ENCODE measurements at places on chromosomes 12 and 14.

- DNase-seq = no peak
These were observed 102.7 kb downstream of the PAPLN start for GRCh38 chr14:73339846-73340595.

DNA sequence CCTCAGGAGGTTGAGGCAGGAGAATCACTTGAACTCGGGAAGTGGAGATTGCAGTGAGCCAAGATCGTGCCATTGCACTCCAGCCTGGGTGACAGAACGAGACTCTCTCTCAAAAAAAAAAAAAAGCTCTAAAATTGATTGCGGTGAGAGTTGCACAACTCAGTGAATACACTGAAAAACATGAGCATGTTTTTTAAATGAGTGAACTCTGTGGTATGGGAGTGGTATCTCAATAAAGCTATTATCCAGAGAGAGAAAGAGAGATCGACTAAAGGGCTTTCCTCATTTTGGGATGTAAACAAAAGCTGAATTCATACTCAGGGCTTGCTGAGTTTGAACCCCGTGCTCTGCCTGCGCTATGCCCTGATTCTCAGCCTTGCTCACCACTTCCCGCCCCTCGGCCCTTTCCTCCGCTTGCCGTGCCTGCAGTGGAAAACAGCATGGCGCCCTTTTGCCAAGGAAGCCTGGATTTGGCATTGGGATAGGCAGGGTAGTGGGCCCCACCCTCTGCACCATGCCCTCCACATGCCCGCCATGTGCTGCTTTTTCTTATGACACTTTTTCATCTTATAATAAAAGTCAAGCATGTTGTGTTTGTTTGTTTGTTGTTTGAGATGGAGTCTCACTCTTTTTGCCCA, 102.5 kb downstream of the LGMN start:
- DNase-seq = no peak

DNA sequence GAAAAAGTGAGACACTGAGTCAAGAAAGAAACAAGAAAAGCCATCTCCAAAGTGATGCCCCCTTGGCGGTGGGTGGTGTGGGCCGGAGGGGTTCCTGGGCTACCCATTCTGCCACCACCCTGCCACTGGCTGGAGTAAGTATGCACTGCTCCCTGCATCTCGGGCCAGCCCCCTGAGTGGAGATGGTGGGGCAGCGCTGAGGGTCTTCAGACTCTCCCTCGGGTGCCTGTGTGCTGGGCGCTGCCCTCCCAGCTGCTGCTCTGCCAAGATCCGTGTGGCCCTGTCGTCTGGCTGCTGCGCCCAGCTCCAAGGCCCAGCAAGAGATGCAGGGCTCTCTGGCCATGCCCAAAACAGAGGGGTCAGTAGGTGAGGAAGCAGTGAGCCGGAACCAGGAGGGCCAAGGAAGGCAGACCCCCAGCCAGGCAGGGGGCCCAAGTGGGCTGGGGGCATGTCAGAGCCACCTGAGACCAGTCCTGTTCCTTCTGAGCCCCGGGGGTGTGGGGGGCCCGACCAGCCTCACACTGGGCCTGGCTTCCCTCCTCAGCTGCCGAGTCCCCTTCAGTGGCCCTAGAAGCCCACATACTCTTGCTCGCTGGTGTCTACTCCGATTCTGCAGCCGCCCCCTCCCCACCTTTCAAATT, 5.2 kb downstream of the GPR132 start:
- DNase-seq = no peak

DNA sequence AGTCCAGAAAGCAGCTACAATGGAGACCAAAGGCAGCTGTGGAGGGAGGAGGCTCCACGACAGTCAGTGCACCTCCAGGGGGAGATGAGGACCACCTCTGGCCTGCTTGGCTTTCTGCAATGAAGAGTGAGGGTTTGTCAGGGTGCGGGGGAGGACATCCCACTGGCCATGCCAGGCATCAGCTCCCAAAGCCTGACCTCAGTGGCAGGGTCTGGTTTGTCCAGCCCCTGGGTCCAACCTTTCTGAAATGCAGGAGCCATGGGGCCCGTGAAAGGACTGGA, 35.2 kb downstream of the SLC6A12 start:
- no peak for DNase-seq

DNA sequence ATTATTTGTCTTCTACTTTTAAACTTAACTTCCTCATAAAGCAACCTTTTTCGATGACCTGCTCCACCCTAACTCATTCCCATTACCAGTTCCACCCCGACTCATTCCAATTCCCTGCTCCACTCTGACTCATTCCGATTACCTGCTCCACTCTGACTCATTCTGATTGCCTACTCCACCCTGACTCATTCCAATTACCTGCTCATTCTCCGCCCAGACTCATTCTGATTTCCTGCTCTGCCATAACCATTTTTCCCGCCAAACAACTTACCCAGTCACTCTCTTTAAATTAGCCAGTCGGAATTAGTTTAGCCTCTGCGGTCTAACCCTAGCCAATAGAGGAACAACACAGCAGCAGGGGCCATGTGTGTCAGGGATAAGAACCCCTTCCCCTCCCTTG, 249.1 kb downstream of the DPY19L2 start:
- peak; percentile 83 for DNase-seq

DNA sequence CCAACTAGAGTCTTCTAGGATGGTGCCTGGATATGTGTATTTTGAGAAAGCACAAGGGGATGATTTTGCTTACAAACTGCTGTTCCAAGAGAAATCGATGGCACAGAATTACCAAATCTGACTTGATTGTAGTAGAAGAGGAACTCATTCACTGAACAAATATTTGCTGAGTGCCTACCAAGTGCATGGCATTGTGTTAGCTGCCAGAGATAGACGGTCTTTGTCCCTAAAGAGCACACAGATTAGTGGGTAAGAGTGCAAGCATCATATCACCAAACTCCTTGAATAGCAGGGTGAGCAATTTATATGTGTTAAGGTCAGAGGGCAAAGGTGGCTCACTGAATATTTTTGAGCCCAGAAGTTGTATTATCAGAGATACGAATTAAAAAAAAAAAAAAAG, 3.5 kb upstream of the FOXN3 start:
- DNase-seq = no peak

DNA sequence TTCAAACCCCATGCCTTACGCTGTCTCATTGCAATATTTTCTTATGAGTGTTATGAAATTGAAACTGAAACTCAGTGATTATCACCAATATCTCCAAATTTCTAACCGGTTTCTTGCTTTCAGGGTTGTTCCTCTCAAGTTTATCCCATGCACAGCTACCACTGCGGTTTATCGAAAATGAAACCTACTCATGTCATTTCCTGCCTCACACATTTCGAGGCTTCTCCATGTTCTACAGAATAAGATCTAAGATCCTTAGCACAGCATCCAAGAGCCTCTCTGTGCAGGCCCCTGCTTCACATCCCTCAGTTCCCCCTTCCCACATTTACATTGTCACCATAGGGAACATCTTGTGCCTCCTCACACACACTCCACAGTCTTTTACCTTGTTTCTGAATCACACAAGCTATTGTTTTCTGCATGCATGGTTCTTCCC, 45.5 kb upstream of the FAR2 start:
- DNase-seq = no peak

GRCh38 chr12:93904124-93904523, 226.9 kb downstream of the CRADD start:
- no peak for DNase-seq

DNA sequence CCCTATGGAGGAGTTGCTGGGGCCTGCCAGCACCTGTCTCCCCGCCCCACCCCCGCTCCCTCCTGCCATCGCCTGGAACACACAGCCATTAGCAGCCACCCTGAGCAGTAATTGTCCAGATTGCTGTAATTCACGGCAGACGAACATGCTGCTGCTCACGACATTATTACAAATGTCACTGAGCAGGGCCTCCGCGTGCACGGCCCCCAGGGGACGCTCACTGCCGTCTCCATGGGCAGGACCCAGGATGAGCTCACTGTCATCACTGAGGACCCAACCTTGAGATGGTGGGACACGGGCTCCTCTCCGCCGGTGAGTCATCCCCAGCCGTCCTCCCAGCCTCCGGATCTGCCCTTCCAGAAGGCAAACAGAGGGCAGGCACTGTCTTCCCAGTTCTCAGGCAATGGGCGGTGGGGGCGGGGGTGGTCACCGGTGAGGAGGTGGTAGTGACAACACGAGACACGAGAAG, 100.4 kb downstream of the RFLNA start:
- DNase-seq = no peak

- DNase-seq = no peak
These were observed 1.4 kb downstream of the GNS start for GRCh38 chr12:64757771-64758170.

Data from bronchial epithelial cell (primary cell).